HT-29 (cell line): ENCODE measurements at places on chromosomes 3 and 15.
A peak's percentile ranks its signal among the peaks of the same experiment; 100 is the strongest.

DNA sequence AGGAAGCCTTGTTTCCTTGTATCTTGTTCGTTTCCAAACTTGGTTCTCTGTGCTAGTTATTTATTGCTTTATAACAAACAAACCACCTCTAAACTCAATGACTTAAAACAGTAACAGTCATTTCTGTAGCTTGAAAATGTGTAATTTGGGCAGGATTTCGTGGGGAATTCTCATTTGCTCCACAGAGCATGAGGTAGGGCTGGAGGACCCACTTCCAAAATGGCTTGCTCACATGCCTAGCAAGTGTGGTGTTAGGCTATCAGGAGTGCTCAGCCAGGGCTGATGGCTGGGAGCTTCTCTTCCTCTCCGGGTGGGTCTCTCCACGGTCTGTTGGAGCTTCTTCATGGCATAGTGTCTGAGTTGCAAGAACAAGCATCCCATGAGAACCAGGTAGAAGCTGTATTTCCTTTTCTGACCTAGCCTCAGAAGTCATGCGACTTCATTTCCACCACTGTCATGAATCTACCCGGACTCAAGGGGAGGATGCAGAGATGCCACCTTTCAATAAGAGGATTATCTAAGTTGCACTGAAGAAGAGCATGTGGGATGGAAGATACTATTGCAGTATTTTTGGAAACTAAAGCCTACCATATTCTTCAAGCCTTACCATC, 8.2 kb upstream of the TNIK start:
- no peak for DNase-seq

GRCh38 chr15:92170897-92171296, 222.8 kb upstream of the ST8SIA2 start:
- DNase-seq, result no peak

DNA sequence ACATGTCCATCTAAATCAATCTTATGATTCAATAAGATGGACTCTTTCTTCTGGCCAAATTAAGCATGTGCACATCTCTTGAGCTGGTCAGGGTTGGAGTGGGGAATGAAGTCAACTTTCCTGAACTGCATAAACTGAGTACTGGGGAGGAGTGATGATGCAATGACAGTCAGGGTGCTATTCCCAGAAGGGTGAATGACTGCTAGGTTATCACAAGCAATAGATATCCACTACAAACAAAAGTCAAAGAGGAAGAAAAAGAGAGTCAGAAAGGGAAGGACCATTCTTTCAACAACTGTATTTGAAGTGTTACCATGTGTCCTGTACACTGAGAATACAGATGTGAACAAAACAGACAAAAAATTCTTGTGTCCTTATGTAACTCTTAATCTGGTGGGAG, 70.0 kb downstream of the ALCAM start:
- no peak for DNase-seq

DNA sequence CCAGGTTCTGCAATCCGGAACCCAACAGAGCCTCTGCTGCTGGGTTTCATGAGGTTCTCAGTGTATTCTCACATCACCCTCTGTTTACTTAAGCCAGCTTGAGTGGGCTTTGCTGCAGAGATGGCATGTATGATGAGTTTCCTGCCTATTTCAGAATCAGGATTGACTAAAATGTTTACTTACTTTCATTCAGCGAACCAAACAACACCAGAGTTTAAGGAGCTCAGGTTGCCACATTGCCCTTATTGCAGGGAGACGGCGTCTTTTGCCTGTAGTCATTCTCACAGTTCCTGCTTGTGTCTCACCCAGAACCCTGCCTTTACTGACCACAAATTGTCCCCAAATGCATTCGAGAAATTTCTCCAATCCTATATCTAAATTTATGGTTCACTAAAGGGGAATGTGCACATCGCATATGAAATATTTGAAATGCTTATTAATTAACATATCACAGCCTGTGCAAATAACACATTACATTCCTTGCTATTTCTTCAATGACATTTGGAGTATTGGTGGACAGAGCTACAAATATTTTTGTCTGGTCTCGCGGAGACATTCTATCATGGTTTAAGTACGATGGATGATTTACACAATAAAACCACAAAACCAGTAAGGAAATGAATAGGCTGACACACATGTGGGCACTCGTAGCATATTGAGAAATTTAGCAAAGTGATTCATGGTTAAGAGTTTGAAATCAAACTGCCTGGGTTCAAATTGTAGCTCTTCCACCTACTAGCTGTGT, 377.2 kb upstream of the CFAP20DC start:
- DNase-seq, result no peak

- DNase-seq, result peak; percentile 82
Measured at GRCh38 chr3:98901119-98901391, 440 bp downstream of the DCBLD2 start.

DNA sequence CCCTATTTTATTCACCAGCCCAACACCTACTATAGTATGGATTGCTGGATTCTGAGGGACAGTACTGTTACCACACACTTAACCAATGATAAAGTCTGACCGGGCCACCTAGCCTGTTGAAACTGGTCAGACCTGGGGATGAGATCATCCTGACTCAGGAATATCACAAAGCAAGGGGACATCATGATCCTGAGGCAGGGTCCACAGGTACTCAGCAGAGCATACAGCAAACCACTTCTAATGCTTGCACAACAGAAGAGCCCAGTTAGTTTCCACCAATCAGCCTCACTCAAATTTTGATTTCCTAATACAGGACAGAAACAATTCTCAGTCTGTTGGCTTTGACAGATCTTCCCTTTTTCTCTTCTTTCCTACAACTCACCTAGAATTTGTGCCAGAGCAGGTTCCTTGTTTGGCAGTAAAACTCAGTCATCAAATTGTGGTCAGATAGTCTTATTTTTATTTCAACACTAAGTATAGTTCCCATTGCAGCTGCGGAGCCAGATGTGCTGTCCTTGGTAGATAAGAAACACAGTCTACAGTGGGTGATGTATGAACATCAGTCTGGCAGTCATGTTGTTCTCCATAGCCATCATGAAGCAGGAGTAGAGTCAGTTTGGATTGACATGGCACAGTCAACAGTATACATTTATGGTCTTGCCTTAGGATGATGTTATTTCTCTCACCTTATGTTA, 90.1 kb upstream of the PRR23C start:
- DNase-seq, result no peak

GRCh38 chr3:45929042-45929679, 14.1 kb upstream of the CXCR6 start:
- DNase-seq, result peak; percentile 42

- peak; percentile 17 for DNase-seq
Measured at GRCh38 chr3:152658977-152659720, 175.8 kb upstream of the P2RY1 start.

DNA sequence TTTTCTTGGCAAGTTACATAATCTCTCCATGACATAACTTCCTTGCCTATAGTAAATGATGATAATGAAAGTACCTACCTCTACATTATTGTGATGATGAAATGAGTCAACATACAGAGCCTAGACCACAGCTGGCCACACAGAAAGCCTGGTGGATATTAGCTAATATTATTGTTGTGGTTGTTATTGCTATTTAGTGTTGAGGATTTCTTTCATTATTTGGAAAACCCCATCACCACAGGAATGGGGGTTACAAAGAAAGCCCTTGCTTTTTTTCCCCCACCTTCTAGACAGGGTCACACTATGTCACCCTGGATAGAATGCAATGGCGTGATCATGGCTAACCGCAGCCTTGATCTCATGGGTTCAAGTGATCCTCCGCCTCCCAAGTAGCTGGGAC, 125.0 kb downstream of the PDZRN3 start:
- DNase-seq, result no peak

DNA sequence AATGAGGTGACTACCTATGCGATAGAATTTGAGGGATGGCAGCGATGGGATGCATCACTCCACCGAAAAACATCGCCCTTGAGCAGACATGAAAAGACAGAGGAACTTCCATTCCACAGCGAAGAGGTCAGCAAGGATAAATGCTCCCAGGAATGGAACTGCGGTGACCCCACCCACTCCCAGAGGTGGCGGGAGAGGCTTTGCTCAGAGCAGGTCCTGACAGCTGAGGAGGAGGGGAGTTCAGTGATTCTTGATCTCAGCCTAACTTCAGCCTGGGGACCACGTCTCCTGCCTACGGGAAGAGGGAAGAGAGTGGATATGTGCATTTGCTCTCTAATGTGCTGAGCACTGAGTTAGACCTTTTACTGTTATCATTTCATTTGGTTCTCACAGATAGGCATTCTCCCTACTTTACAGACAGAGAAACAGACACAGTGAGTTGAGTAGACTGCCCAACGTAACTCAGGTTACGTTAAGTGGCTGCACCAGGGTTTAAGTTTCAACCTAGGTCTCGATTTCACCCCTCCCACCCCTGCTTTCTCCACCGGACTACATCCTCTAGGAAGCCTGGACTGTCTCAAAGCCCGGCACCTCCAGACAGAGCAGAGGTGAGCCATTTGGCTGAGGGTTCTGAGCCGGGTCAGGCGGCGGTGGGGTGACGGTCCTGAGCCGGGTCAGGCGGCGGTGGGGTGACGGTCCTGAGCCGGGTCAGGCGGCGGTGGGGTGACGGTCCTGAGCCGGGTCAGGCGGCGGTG, 170.0 kb downstream of the RAB11A start:
- no peak for DNase-seq

DNA sequence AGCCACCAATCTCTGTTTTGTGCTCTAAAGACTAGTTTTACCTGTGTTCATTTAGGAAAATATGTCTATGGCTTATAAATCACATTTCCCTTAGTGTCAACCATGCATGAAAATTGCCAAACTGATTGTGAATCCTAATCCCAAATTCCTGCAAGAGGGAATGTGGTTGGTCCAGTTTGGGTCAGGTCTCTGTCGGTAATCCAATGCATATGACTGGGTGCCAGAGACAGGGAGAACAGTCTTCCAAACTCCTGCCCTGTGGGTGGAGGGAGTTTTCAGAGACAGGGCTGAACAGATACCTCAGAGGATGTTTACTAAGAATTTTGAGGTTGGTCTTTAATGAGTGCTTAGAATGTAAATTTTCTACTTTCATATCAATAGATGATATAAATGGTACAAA, 300.5 kb upstream of the ARL6 start:
- DNase-seq, result no peak

- peak; percentile 76 for DNase-seq
Measured at GRCh38 chr15:67832031-67832551, 6.8 kb downstream of the SKOR1 start.

DNA sequence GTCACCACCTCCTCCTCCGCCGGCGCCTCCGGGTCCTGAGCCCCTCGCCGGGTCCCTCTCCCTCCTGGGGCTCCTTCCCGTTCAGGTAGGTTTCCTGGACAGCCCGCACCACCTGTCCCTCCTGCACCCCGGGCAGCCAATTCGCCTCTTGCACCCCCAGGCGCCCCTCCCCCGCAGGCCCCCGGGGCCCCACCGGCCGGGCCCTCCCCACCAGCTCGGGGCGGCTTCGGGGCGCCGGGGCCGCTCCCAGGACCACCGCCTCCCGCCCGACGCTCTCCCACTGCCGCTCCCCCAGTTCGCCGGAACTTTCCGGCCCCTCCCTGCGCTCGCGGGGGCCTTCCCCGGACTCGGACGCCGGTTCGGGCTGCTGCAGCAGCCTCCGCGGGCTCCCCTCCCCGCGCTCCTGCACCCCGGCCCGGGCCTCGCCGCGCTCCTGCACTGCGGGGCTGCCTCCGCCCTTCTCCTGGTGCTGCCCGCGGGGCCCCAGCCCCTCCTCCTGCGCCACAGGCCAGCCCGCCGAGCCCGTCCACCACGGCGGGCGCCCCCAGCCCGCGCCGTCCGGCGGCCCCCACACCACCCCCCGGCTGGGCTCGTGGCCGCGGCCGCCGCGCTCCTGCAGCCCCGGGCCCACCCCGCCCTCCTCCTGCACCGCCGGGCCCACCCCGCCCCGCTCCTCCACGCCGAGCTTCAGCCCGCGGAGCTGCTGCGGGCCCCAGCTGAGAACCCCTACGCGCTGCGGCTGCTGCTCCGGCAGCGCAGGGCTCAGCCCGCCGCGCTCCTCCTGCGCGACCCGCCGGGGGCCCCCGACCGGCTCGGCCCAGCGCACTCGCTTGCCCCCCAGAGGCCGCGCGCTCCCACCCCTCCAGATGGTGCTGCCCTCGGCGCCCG, 587 bp upstream of the TNK2 start:
- DNase-seq, result no peak

DNA sequence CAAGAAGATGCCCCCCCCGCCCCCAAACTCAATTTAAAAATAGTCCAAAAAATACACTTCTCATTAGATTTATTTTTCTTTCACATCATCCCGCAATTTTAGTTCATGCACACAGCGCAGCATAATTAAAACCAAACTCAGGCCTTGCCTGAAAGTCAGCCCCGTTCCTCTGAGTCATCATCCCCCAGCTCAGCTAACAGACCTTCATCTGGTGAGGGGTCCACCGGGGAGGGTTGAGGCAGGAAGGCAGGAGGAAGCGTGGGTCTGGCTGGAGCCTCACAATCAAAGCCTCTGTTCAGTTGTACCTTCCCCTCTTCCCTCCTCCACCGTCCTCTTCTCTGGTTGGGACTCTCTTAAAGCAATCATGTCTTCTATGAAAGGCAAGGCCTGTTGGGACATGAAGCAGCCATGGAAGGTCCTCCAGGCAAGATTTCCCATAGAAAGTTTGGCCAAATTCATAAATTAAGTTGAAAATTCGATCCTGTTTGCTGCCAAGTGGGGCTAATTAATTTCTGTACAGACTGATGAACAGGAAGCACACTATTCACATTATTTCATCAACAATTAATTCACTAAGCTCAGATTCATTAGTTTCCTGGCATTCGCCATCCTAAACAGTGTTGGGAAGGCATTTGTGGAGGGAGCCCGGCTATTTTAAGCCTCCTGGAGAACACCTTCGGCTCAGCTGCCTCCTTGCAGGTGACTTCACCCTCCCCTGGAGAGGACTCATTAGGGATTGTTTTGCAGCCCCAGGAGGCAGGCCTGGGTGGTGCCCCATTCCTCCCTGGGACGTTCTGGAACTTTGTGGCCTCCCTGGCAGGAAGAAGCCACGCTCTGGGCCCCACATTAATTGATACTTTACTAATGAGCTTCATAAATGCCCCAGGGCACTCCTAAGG, 72.3 kb upstream of the BNC1 start:
- DNase-seq, result no peak

DNA sequence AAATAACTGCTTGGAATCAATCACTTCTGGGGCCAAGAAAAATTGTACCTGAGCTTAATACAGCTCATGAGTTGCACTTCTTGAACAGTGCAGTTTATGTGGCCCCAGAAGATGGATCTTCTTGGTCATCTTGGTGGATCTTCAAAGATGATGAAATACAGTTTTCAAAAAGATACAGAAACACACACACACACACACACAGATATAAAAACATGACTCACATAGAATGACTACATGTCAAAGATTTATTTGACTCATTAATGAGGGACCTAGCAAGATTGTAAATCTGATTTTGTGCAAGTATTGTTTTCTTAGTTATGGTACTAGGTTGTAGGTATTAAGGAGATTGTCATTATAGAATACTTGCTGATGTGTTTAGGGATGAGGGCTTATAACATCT, 32.6 kb downstream of the PDCD6IP start:
- DNase-seq, result no peak

- DNase-seq, result no peak
Measured at GRCh38 chr3:49926117-49926728, 3.4 kb downstream of the MON1A start.
